ENCODE measurements at places on chromosomes 5 and 9.

- no peak for DNase-seq
Measured at GRCh38 chr5:161022151-161022550, 170.1 kb upstream of the ATP10B start.

DNA sequence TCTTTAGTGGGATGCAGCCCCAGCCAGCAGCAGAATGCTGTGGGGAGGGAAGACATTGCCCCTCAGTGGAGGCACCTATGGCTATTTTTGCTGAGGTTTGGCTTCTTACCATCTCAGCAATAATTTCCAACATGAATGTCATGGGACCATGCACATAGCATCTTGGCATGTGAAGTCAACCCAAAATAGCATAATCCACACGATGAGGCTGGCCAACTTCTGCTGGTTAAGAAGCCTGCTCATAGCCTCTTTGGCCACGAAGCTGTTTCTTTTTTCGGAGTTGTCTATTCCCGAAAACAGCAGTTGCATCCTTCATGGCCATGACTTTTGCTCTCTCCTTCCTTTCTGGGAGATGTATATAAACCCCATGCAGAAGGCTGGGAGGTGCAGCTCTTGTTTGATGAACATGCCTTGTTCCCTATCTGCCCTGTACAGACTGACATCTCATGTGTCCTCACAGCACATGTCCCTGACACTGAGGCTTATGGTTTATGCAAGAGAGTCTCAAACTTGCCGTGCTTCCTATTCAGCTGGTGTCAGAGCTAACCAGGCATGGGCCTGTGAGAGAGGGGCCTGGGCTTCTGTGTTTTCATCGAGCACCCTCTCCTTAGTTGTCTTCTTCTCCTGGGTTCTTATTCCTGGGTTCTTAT is 45.3 kb downstream of the SYK start:
- no peak for DNase-seq

DNA sequence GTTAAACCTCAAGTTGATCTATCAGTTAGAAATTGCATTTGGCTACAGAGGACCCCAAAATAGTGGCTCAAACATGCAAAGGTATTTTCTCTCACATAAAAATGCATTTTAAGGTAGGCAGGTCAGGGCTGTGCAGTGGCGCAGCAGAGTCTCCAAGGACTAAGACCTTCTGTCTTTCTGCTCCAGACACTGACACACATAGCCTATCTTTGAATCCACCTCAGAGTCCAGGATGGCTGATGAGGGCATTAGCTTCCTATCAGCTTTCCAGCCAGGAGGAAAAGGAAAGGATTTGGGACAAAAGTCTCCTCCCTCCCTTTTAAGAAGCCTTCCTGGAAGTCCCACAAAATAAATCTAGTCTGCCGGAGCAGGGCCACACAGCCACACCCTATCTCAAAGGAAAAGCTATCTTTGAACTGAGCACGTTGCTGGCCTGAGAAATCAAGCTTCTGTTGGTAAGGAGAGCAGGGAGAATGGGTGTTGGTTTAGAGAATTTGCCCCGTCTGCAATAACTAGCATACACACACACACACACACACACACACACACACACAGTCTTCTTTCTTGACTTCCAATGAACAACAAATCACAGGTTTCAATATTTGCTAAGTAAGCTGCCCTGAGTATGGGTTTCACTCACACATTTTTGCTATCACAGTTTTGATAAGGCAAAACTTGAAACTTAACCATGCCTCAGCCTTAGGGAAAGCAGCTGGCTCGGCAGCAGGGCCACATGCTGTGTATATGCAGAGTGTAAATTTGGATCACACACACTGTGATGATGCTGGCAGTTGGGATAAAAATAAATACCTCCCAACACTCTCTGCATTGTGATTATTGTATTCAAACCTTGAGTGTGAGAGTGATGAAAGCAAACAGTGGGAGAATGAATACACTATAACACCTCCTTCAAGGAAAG is 116.6 kb upstream of the MAP3K1 start:
- DNase-seq: no peak

- DNase-seq: no peak
Measured at GRCh38 chr5:30604648-30605262, 588.7 kb upstream of the CDH6 start.

GRCh38 chr9:136530461-136531089 is 15.3 kb downstream of the NOTCH1 start:
- no peak for DNase-seq

- DNase-seq: peak; percentile 73
Measured at GRCh38 chr5:135032999-135033861, 798 bp downstream of the PITX1 start.

- DNase-seq: no peak
Measured at GRCh38 chr5:154249826-154250225, 59.3 kb downstream of the GALNT10 start.

DNA sequence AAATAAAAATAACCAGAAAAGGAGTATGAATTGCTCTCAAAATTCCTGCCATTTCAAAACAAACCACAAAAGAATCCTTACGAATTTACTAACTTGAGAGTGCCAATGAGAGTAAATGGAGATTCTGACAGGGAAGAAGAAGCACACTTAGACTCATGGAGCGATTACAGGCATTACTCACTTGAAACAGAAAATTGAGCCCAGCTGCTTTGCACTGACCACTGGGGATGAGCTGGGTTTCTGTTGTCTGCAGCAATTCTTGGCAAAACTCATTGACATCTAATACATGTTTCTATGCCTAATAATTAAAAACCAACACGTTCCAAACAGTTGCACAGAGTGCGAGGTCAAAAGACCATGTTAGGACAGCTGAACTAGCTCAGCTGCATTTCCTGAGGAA is 731.6 kb downstream of the DNAH5 start:
- no peak for DNase-seq

GRCh38 chr5:117379521-117379920 is 804.9 kb upstream of the SEMA6A start:
- DNase-seq: no peak

DNA sequence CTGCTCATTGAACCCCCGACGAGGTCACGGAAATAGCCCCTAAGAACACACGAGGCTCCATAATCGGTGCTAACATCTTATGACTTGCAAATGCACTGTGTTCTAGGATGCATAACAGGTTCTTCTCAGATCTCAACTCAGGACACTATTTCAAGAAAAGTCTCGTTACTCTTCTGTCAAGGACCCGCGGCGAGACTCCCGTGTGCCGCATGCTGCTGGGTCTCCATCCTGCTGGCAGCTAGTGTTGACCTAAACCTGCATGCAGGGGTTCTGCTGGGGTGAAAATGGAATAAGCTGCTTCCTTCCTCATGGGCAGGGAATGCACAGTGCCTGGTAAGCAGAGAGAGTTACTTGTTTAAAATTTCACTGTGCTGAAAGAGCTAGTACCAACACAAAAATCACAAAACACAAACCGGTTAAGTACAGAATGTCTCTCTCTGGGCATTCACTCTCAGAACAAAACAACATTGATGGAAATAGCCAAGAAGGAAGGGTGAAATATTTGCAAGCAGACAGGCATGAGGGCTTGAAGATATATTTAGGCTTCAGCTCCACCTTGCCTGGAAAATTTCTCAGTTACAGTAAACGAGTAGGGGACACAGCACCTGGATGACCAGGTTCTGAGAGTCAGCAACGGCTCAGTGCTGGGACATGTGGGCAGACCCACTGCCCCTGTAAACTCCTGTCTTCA is 416.5 kb downstream of the GADD45G start:
- DNase-seq: no peak

DNA sequence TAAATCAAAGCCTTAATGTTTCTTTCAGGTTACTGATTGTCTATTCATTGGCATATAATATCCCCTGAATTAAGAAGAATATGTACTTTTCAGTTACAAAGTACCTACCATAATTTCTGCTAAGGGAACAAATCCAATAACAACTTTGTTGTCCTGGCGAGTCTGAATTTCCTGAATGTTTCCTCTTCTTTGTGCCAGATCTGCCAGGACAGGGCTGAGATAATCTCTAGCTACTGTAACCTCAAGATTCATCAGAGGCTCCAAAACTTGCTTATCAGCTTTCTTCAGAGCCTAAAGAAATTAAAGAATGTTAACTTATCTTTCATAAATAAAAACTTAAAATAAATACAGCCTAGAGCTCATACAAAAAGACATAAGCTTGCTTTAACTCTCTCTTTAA is 37.2 kb downstream of the HEXB start:
- DNase-seq: no peak

DNA sequence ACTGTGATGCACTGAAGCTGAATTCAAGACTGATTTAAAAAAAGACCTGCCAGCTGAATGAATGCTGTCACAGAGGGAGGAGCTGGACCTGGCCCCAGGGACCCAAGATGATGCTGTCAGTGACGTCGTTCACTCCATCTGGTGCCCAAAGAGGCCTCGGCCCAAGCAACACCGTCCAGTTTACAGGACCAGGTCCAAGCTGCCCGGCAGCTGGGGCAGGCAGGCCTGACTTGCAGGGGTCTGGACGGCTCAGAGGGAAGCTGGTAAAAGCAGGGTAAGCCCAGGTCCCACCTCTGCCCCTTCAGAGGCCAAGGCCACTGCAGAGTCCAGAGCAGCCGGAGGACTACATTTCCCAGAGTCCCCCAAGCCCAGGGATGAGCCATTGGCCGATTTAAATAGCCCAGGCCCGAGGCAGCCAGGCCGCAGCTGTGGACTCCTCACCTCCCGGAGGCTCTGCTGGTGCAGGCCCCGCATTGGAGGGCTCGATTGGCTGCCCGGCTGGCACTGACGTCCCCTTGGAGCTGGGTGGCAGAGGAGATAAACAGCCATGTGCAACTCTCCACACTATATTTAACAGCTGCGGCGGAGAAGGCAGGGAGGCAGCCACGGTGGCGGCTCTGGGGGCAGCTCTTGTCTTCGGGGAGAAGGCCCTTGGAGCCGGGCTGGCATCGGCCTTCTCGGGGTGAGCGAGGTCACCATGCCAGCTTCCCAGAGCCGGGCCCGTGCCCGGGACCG is at the start of gene PLPP7:
PLPP7 (plus strand) TSS at position 423 of the 735 bp plus-strand sequence; CDS start at position 698, 275 bp downstream.
- peak; percentile 60 for DNase-seq

DNA sequence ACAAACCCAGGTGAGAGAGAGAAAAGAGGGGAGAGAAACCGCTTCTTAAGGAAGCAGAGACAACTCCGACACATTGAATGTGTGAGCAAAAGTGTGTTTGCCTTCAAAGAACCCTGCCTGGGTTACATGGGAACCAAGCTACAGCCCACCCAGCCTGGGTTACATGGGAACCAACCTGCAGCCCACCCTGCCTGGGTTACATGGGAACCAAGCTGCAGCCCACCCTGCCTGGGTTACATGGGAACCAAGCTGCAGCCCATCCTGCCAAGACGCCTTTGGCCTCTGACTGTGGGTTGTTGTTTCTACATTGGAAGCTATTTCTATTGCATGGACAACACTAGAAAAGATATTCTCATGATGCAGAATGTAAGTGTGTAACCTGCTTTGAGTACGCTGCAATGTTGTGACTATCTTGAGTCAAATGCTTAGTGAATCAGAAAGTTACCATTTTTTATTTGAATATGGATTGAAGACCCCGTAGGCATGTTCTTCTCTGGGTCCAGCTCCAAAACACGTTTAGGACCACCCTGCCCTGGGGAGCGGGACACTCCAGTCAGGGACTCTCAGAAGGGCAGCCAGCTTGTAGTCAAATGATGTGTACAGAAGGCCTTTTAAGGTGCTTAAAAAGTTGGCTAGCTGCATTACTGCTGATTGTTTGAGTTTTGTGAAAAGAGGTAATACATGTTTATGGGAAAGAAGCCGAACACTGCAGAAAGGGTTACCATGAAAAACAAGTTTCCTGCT is 39.1 kb upstream of the UNC5A start:
- DNase-seq: no peak

GRCh38 chr5:33184367-33184766 is 256.4 kb upstream of the TARS1 start:
- no peak for DNase-seq

DNA sequence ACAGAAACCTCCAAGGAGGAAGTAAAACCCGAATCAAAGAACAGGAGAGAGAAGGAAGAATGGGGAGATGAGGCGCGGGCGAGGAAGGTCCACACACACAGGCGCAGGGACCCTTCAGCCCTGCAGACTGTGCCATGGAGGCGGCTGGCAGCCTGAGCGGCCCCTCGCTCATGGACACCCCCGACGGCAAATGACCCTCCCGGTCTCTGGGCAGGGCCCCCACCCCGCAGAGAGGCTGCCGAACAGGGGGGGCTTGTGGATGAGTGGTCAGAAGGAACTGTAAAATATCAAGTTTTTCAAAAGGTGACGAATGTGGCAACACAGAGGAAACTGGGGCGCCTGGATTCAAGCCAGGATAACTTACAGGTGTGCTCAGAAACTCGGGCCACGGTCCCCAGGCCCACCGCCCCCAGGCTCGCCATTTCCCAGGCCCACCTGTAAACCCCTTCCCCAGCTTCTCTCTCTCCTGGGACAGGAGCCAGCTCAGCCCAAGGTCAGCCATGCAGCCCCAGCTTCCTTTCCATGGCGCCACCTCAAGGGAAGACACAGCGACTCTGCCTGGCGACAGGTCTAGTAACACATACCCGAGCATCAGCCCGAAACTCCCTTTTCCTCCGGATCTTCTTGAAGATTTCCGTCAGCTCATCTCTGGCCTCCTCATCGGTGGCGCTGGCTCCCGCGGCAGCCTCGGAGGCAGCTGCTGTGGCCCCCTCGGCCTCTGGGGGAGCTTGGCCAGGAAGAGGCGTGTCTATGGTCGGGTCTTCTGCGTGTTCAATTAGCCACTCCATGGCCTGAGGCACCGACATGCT is 16.5 kb downstream of the UBAC1 start:
- no peak for DNase-seq

DNA sequence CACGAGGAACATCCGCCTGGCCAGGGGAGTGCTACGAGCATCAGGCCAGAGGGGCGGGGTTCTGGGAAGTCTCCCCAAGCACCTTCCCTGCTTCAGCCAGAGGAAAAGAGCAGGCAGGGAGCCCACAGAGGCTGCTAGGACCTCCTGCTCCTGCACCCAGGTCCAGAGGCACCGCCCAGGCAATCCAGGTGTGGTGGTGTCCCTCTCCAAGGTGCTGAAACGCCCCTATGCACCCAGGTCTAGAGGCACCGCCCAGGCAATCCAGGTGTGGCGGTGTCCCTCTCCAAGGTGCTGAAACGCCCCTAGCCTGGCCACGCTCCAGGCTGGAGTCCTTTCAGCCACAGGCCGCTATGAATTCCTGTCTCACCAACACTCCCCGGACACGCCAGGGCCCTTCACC is 10.7 kb upstream of the UBAC1 start:
- DNase-seq: no peak

DNA sequence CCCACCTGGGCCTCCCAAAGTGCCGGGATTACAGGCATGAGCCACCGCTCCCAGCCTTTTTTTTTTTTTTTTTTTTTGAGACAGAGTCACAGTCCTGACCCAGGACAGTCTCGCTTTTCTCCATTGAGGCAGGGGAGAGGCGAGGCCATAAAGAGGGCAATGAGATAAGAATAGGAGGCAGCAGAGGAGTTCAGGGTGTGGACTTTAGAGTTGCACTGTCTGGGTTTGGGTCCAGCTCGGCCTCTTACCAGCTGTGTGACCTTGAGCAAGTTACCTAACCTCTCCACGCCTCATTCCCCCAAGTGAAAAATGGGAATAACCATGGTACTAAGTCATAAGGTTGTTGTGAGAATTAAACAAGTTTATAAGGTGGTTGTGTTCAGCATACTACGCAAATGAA is 24.6 kb upstream of the ANKH start:
- DNase-seq: no peak

GRCh38 chr9:2302606-2303005 is 287.5 kb downstream of the SMARCA2 start:
- no peak for DNase-seq
